A549 treated with dexamethasone at 1 μM for 4 hours (cell line): ENCODE measurements at places on chromosomes 2 and 18. TPM values are rescaled to one million over a fixed set of nuclear protein-coding genes. Genes with fewer than 3 reads are reported as not detected.

The MAB21L4 gene
- 0.14 to 0.36 TPM (median 0.29 TPM) in 5 replicates for total RNA-seq

The DPP10 gene
- not detected in 5 replicates for total RNA-seq

The ACSL3 gene
- 146 to 223 TPM (median 182 TPM) in 5 replicates for total RNA-seq

The NPAS2 gene
- 48.6 to 106 TPM (median 94.3 TPM) in 5 replicates for total RNA-seq

The PREB gene
- 41.9 to 59.1 TPM (median 55.6 TPM) in 5 replicates for total RNA-seq

The VSNL1 gene
- not detected in 5 replicates for total RNA-seq

The ORMDL1 gene
- total RNA-seq, result 38.3 to 49.7 TPM (median 43.6 TPM) in 5 replicates

The KCNE4 gene
- total RNA-seq, result 0.32 to 0.90 TPM (median 0.46 TPM) in 5 replicates

The ARHGEF33 gene
- 0.01 to 0.11 TPM (median 0.06 TPM) in 4 of 5 replicates, not detected in the other for total RNA-seq

The COL5A2 gene
- total RNA-seq, result 46.6 to 84.3 TPM (median 73.8 TPM) in 5 replicates

The RGPD6 gene
- 8.0 to 11.0 TPM (median 9.1 TPM) in 5 replicates for total RNA-seq

The PARD3B gene
- total RNA-seq, result 0.52 to 1.4 TPM (median 0.90 TPM) in 5 replicates

The MYO3B gene
- not detected in 5 replicates for total RNA-seq

The KCNF1 gene
- 19.3 to 38.5 TPM (median 30.5 TPM) in 5 replicates for total RNA-seq
